Neural progenitor cell (in vitro differentiated cells): ENCODE measurements at places on chromosomes 11 and 22. TPM values are rescaled to one million over a fixed set of nuclear protein-coding genes. Genes with fewer than 3 reads are reported as not detected.

The TSGA10IP gene
- total RNA-seq = 3.0 and 7.3 TPM in 2 replicates

The OR2AT4 gene
- 0.22 TPM in 1 of 2 replicates, not detected in the other for total RNA-seq

GRCh38 chr22:17056807-17057206, 28.0 kb upstream of the IL17RA start:
- no peak for DNase-seq

The SLC37A2 gene
- 1.4 and 3.3 TPM in 2 replicates for total RNA-seq

- DNase-seq = no peak
These were observed 23.0 kb downstream of the SCN4B start for GRCh38 chr11:118129471-118130172.

DNA sequence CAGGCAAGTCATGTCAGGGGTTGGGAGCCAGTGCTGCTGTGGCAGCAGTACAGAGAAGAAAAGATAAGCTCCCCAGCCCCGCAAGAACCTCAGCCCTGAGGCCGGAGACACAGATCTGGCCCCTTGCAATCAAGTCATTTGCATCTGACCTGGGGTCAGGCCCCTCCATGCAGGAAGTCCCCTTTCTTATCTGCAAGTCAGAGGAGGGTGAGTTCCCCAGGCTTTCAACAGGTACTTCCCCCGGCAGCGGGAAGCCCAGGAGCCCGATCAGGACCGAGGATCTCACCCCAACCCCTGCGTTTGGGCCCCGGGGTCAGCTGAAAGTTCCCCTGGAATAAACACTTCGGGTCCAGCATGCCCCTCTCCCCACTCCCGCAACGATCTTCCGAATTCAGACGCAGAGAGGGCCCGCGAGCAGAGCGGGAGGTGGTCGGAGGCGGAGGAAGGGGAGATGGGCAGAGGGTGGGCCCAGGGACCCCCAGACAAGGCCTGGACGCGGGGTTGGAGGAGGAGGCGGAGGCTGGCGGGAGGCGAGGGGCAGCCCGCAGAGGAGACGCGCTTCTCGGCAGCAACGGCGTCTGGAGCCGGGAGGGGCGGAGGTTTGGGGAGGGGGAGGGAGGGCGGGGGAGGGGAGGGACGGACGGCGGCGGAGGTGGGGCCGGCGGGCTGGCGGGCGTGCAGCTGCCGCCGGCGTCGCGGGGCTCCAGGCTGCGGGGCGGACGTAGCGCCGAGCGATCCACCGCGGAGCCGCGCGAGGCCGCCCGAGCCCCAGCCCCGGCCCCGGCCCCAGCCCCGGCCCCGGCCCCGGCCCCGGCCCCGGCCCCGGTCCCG, at the start of gene TSPAN18:
TSPAN18 (plus strand) TSS at position 680 of the 831 bp plus-strand sequence. CDS start 179,455 bp downstream, outside the sequence.
- peak; percentile 90 for DNase-seq

GRCh38 chr11:112401036-112401769, 140.5 kb upstream of the PLET1 start:
- no peak for DNase-seq

GRCh38 chr11:117563556-117563955, 233.5 kb downstream of the DSCAML1 start:
- no peak for DNase-seq

- DNase-seq = peak; percentile 73
These were observed 4.6 kb downstream of the PHOX2A start for GRCh38 chr11:72239313-72239848.

DNA sequence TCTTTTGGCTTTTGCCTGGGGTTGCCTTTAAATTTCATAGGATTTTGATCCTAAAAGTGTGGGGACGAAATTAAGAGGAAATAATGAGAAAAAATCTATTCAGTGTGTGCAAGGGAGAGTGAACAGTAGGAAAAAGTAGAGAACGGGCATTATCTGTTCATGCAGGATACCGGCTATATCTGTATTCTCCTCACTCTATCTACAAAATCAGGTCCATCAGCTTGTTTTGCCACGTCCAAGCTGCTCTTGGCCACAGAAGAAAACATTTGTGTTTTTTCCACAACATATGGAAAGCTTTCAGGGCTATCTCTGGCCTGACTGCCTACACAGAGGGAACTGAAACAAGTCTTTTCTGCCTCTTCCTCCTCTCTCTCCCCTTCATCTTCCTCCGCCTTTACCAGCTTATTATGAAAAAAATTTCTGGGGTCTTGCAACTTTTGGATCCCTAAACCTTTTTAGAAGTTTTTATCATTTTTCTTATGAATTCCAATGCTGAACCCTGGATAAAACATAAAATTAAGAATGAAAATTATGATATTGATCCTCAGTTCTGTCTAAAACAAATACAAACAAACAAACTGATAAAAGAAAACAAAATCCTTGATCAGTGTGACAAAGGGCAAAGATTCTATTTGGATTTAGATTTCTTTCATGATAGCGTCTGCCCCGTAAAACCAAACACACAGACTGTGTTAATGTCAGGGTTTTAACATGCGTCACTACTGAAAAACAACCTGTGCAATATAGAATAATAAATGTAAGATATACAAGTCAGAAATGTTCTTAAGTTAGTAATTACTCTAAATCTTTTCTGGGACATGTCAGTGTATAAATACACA, 219.7 kb downstream of the CNTN5 start:
- no peak for DNase-seq
